ENCODE measurements at places on chromosomes 13 and 19.

- no peak for DNase-seq
These were observed 22.7 kb downstream of the ELL start for GRCh38 chr19:18499055-18499775.

- DNase-seq, result no peak
These were observed 890 bp upstream of the ZNF611 start for GRCh38 chr19:52735734-52736133.

DNA sequence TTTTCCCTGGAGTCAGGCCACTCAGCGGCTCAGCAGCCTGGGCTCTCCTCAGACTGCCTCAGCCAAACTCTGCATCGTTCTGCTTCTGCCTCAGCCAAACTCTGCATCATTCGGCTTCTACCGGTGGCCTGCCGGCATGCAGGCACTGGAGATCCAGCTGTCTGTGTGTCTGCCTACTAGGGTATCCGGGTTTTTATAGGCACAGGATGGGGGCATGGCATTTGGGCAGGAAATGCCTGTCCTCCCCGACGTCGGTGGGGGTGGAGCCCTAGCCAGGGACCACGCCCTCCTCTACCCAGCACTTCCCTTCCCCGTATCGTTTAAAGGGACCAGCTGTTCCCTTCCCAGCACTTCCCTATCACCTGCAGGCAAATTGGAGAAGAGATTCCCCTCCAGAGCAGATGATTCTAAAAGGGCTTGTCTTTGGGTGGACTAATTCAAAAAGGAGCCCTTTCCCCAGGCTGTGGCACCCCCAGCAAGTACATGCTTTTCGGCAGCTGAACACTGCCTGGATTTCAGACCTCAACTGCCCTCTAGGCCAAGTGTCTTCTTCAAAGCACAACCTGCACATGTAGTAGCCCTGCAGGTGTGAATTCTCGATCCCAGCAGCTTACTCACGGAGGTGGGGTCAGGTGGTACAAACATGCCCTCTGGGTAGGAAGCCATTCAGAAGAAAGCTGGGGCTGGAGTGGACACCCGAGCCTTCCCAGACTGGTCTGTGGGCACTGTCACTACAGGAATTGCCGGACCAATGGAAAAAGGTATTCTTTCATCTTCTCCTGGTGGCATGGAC, 25.4 kb upstream of the GPR12 start:
- DNase-seq, result peak; percentile 84

GRCh38 chr13:85535316-85536084, 263.7 kb downstream of the SLITRK6 start:
- DNase-seq, result no peak

- DNase-seq, result no peak
These were observed 48.8 kb upstream of the INTS6 start for GRCh38 chr13:51501592-51502152.

DNA sequence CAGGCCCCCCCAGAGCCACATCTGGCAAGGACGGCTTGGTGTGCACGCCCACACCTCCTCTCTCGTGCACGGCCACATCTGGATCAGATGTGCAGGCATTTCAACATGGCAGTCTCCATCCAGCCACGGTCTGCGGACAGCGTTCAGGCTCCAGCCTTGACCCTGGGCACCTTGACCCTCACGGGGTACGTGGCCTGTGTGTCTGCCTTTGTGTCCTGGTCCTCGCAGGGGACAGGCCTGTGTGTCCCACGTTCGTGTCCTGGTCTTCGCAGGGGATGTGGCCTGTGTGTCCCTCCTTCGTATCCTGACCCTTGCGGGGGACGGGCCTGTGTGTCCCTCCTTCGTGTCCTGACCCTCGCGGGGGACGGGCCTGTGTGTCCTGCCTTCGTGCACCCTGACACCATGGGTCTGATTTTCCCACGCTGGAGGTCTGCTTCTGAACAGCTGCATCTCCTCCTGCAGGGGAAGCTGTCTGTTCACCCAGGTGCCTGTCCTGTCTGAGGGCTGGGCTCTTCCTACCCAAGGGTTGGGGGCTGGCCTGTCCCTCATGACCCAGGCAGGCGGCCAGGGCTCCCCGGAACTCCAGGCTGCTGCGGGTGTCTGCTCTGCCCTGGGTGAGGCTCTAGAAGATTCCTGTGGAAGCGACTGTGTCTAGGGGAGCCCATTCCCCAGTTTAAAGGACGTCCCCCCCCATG, 25.3 kb downstream of the RASA3 start:
- DNase-seq, result no peak

DNA sequence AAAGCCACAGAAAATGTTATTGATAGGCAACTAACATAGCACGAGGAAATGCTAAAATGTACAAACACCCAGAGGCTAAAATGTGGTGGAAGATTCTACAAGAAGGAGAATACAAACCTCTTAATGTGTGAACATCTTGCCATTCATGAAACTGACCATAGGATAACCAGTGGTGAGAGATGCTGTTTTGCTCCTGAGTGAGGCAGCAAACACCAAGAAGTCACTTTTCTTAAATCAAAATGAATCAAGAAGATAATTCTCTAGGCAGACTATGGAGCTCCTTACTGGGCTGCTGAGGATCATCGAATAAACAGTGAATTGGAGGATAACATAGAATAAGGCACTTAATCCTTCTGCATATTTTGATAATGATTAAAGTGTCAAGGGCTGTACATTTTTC, 375.4 kb upstream of the SLITRK6 start:
- no peak for DNase-seq

DNA sequence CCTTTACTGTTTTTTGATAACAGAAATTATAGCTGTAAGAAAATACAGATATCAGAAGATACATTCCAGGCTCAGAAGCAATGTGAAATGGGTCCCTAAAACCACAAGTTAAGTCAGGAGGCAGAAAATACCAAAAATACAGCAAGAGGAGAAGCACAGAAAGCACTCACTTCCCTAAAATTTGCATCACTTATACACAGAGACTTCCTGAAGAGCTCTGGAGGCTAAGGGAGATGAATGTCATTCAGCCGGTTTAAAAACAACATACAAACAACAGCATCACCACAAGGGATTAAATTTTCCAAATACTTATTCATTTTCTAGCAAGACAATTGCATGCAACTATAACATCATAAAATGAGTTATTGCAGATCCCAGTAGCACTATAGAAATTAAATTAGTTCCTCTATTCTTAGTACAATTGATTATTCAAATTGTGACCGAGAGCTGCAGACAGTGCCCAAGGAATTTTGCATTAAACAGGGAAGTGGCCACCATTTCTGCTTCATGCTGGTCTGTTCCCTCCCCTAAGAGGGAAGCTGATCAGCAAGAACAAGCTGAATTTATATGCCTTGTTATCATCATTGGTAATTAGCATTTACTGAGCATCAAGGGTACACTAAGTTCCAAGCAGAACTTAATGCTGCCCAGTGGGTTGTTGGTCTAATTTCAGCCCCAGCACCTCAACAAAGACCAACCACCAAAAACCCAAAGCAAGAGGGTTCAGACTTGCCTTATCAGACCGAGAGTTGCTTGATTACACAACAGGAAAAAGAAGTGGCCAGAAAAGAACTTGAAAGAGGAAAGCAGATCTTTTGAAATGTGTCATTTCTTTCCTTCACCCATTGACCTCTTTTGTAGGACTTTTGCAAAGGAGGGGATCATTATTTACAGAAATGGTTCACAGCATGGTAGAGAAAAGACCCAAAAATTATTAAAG, 140.7 kb downstream of the KCTD12 start:
- DNase-seq, result peak; percentile 38

DNA sequence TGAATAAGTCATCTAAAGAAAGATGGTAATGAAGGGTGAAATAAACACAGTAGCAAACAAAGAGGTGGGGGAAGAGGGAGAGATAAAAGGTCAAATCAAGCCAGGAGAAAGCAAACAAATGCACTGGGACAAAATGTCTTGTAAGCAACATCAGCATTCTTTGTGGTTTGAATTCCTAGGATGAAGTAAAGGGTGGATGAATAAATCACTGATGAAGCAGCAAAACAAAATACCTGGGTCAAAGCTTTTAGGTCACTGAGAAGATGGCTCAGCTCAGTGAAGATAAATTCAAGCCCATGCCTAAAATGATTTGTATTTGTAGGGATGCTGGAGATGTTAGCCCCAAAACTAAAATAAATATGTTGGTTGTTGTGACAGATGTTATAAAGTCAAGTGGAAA, 86.5 kb upstream of the FBXL3 start:
- no peak for DNase-seq

DNA sequence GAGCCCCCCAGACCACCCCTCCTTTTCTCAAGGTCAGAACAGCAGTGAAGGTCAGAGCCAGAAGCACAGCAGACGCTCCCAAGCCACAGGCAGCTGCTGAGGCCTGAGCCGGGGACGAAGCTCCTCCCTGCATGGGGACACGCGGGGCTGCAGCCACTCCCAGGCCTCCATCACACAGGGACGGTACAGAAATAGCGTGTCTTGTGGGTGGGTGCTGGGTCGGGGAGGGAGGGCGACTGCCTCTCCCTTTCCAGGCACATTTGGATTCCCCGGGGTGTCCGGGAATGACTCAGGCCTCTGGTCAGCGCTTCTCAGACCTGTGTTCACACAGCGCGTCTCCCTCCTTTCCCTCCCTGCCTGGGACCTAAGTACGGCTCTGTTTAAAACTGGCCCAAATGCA, 33.2 kb downstream of the RASA3 start:
- peak; percentile 29 for DNase-seq

- DNase-seq, result no peak
These were observed 381.7 kb upstream of the ZNF507 start for GRCh38 chr19:31963746-31964145.

DNA sequence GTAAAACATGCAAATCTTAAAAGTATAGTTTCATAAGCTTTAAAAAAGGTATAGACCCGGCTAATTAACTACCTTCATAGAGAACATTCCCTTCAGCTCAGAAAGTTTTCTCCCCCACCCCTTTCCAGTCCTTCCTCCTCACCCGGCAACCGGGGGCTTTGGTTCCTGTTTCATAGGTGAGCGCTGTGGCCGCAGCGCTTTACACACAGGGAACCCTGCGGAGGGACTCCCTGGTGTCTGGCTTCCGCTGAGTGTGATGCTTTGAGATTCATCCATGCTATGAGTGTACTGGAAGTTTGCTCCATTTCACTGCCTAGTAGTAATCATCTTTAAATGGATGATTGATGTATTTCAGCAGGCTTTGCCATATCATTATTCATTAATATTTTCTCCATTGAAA, 26.0 kb upstream of the PABPC3 start:
- peak; percentile 37 for DNase-seq

DNA sequence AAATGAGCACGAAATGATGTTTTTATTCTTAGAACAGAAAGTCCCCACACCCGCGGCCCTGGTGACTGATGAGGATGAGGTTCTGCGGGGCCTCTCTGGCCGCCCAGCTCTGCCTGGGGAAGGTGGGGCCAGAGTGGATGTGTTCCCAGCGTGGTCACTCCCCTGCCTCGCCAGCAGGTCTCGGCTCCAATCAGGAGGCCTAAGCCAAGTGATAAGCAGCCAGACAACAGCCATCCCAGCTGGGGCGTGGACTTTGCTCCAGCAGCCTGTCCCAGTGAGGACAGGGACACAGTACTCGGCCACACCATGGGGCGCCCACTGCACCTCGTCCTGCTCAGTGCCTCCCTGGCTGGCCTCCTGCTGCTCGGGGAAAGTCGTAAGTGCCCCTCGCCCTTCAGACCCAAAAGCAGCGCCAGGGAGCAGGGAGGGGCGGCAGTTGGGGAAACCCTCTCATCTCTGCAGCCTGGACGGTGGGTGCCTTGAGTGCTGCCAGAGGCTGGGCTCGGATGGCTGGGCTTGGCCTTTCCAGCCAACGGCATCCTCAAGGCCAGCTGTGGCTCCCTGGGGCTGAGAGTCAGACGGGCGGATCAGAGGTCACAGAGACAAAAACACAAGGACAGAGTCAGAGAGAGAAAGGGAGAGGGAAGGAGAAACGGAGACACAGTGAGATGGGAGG, at the start of gene F10:
Gene F10 (plus strand): TSS at position 250 of the 676 bp plus-strand sequence. CDS start 57 bp downstream, at position 307.
- no peak for DNase-seq

DNA sequence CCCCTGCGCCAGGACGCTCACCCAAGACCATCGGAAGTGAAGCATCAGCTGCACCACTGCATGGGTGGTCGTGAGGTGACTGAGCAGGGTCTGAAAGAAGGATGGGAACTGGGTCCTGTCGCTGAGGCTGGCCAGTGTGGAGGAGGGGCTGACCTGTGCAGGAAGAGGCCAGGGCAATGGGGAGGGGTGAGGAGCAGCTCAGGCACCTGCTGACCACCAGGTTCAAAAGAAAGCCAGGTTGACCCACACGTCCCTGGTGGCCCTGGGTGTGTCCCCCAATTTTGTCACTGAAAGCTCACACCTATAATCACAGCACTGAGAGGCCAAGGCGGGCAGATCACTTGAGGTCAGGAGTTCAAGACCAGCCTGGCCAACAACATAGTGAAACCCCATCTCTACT, 13.7 kb upstream of the ZSCAN1 start:
- DNase-seq, result no peak
